ENCODE measurements at places on chromosomes 2 and 18.

- DNase-seq = no peak
Measured at GRCh38 chr2:11430729-11431128, 35.2 kb downstream of the E2F6 start.

DNA sequence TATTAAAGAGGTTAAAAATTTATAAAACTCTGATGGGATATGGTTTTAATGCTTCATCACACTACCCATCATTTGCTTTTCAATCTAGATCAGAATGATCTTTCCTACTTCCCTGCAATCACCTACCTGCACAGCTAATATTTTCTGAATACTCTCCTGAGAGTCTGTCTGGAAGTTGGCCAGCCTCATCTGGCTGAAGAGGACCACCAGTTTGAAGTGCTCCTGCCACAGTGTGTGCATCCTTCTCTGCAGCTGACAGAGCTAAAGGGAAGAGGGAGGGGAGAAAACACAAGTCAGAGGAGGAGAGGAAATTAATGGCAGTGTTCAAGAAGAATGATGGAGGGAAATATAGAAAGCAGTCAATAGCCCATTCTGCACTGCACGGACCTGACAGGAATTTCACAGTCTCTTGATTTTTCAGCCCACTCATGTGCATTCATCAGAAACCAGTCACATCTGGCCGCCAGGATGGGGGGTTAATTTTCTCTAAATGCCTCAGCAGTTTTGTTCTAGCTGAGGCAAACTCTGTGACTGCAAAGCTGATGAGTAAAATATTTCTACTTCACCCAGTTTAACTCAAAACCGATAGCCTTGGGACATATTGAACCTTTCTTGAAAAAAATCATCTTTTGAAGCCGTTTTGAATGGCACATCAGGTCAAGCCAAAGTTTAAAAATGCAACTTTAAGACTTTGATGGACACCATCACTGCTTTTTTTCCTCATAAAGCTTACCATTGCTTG, 201.8 kb upstream of the KLHL14 start:
- no peak for DNase-seq

DNA sequence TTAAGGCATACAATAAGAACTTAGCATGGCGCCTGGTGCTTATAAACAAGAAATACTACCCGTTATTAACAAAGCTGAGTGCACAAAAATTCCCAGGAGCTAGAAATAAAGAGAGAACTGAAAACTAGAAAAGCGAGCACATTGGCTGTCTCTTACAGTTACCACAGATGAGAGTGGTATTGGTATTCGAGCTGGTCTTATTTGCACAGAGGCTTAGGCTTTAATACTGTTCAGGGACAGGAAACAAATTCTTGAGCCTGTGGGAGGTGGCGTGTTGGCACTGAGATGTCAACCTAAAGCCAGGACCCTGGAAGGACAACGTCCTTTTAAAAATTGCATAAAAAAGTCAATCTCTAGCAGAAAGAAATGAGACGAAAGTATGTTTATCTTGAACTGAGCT, 67.3 kb upstream of the IGFBP2 start:
- no peak for DNase-seq

GRCh38 chr2:96184188-96184587, 24.4 kb downstream of the STARD7 start:
- no peak for DNase-seq

DNA sequence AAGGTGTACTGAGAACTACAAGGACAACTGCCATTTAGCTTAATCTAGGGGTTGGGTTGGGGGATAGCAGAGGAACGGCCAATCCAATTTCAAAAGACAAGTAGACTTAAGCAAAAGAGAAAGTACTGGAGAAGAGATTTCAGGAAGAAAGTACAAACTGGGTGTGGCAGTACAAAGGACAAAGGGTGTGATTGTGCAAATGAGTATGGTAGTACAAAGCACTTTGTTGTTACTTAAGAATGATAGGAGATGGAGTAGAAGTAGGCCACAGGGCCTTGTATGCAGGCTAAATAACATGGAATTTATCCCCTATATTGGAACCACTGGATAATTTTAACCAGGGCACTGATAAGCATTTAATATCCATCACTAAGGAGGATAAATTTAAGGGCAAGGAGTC, 4.7 kb upstream of the ORC2 start:
- no peak for DNase-seq

GRCh38 chr2:18899725-18900124, 310.4 kb upstream of the NT5C1B start:
- DNase-seq = no peak

DNA sequence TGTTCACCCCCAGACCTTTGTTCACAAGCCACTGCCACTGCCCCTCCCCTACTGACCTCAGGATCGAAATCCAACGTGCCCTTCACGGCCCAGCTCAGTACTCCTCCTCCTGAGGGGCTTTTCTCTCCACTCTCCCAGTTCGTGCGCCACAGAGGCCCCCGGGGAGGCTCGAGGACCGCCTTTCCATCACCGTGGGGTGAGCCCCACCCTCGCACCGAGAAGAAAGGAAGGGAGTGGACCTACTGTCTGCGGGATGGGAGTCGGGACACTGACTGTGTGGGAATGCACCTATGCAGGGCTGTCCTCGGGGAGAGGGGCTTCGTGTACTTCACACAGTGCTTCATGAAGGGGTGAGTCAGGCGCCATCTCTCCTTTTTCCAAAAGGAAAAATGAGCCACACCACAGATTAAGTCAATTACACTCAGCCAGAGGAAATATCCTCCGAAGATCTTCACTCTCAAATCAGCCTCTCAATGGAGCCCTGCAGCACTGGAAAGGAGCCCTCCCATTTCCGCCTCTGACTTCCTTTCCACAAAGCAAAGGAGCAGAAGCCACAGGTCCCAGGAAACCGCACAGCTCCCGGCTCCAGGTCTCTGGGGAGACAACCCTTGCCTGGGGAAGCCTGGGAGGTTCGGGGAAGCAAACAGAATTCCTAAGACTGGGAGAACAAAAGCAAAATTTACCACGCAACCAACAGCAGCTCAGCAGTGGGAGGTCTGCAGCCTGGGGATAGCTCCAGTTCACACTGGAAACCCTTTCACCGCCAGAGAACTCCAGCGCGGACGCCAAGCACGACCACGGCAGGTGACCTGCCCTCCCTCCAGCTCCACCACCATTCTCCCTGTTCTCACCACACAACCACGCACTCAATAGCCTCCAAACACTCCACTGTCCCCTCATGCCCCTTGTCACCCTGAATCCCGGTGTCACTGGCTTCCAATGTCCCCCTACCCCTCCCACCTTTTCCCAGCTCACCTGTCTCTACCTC, 21.6 kb downstream of the ADCY3 start:
- no peak for DNase-seq

GRCh38 chr2:155320236-155320635, 621.7 kb downstream of the KCNJ3 start:
- no peak for DNase-seq

DNA sequence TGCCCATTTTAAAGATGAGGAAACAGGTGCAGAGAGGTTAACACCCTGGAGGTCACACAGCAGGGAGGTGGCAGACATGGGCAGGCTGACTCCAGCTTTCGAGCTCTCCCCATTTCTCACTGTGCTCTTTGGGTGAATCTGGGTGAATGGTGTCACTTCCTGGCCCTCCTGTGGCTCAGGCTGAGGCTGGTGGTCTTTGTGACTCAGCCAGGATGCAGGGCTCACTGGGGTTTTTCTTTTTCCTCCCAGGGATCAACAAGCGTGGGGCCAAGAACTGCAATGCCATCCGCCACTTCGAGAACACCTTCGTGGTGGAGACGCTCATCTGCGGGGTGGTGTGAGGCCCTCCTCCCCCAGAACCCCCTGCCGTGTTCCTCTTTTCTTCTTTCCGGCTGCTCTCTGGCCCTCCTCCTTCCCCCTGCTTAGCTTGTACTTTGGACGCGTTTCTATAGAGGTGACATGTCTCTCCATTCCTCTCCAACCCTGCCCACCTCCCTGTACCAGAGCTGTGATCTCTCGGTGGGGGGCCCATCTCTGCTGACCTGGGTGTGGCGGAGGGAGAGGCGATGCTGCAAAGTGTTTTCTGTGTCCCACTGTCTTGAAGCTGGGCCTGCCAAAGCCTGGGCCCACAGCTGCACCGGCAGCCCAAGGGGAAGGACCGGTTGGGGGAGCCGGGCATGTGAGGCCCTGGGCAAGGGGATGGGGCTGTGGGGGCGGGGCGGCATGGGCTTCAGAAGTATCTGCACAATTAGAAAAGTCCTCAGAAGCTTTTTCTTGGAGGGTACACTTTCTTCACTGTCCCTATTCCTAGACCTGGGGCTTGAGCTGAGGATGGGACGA, 13.2 kb downstream of the ITM2C start:
- DNase-seq = no peak

DNA sequence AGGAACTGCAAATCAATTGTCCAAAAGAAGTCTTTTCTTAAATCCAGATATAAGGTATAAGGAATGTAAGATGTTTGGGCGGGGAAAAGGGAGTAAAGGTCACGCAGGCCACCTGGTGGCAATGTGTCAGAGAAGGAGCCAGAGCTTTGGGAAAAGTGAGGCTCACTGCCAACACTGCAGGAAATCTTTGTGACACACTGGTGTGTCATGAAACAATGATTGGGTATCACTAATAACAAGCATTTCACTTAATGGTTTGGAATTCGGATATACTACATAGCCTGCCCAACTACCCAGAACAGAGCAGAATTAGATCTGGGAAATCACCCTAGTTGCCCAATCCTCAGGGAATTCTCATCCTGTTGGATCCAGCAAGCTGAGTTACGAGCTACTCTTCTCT, 61.0 kb downstream of the RBMS1 start:
- no peak for DNase-seq

GRCh38 chr2:156320486-156321098, 11.9 kb downstream of the NR4A2 start:
- peak; percentile 16 for DNase-seq

DNA sequence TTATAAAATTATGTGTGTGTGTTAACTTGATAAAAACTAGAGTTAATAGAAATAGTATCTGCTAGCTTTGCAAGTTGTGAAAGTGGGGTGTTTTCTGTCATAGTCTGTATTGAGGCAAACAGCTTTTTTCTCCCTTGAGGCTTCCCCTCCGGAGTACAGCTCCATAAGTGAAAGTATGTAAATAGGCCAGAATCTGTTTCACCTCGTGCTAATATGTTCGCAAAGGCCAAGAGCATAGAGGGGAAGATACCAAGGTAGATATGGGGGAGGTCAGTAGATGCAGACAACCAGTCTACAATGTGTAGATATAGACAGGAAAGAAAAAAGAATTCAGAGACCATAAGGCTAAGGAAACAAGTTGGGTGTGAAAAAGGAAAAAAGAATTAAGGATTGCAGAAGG, 72.9 kb downstream of the PTRHD1 start:
- no peak for DNase-seq

DNA sequence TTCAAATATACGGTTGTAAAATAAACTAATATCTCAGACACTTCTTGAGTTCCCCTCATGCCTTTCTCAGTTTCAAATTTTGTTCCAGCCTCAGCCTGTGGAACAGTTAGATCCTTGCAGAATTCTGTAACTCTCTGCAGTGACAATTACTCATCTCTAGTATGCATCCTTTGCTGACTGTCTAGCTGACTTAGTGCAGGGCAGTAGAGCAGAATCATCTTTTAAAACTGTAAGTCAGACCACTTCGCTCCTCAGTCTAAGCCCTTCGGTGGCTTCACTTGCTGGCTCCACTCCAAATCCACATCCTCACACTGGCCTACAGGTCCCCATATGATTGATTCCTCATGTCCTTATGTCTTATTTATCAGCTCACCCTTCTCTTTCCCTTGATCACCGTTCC, 164.1 kb upstream of the ZSWIM2 start:
- no peak for DNase-seq

DNA sequence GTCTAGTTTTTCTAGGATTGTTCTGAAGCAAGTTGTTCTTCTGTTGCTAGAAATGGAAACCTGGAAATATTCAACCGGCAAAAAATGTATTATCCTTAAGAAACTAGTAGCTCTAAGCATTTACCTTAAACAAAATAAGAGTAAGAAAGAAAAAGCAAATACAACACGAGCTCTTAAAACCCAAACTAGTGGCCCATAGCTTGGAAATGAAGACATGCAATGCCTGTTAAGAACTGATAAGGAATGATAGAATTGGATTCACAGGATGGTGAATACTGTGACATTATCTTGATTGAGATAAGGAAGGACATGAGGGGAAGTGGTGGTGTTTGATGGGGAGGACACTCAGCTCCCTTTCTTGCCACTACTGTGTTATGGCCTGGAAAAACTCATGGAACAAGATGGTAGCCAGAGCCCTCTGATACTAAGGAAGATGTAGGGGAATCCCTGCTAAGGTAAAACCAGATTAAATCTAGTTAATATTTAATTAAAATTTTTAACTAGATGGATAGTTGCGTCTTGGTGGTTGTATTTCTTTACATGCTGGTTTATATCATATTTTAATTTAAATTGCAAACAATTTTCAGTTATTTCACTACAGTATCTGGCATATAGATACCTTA, 193.8 kb downstream of the LPIN1 start:
- no peak for DNase-seq

GRCh38 chr2:8987410-8987809, 16.1 kb downstream of the MBOAT2 start:
- DNase-seq = no peak

DNA sequence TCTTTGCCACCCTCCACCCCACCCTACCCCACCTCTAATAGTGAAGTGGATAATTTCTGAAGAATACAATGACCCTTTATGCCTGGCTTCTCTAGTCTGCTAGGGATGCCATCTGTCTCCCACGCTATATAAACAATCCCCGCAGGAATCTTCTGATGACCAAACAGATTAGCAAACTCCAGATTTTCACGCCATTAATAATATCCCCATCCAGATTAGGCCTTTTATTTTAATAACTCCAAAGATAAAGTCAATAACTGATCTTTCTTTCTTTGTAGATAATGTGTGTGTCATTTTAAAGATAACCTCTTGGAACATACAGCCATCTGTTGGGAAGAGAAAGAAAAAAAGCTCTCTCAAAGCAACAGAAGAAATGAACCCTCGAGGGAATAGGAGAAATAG, 47.9 kb upstream of the CCDC150 start:
- DNase-seq = no peak

- no peak for DNase-seq
Measured at GRCh38 chr2:119683713-119684443, 4.9 kb downstream of the TMEM177 start.

GRCh38 chr2:216312441-216312840, 59.8 kb downstream of the MARCHF4 start:
- DNase-seq = no peak

DNA sequence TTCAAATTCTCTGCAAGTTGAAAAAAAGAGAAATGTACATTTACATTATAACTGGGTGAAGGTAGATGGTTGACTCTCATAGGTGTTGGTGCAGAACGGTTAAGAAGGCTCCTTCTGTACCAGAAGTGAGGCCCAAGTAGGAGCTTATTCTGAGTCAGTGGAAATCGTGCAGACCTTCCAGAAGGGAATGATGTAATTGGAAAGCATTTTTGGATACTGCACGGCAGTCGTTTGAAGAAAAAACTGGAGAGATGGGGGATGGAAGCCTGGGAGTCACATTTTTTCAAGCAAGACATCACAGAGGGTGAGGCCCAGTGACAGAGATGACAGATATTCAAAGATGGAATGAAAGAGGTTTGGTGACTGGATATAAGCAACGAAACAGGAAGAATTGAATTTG, 39.4 kb downstream of the HRH4 start:
- DNase-seq = no peak

Measured in stimulated activated CD4-positive, alpha-beta T cell treated with anti-CD3 and anti-CD28 coated beads, Interleukin-15, amount 100 ng/mL, for 24 hours (primary cell).